AG04450 (cell line): ENCODE measurements at places on chromosomes 3 and 15.
A peak's percentile ranks its signal among the peaks of the same experiment; 100 is the strongest.

DNA sequence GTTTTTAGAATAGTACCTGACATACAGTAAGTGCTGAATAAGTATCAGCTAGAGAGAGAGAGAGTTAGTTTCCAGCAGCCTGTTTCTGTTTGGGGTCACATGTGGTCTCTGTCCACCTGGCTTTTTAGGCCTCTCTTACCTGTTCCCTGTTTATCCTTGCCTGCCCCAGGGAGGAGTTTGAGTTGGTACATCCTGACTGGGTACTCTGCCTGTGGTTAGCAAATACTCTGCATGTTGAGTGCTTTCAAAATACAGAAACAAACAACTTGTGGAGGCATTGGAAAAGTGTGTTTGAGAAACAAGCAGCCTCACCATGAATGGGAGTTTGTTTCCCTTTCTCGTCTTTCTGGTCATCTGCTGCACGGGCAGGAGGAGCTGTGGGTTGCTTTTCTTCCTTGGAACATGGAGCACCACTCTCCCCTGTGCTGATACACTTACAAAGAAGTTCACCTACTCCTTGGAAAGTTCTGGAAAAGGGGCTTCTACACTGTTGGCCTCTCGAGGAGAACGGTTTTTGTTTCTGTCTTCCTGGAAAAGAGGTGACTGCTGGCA is 166.1 kb downstream of the PGPEP1L start:
- no peak for DNase-seq

- DNase-seq, result peak; percentile 73
Observed at GRCh38 chr15:67196672-67197363, 57.6 kb downstream of the AAGAB start.

GRCh38 chr3:188294113-188294512 is 140.2 kb downstream of the LPP start:
- DNase-seq, result no peak

DNA sequence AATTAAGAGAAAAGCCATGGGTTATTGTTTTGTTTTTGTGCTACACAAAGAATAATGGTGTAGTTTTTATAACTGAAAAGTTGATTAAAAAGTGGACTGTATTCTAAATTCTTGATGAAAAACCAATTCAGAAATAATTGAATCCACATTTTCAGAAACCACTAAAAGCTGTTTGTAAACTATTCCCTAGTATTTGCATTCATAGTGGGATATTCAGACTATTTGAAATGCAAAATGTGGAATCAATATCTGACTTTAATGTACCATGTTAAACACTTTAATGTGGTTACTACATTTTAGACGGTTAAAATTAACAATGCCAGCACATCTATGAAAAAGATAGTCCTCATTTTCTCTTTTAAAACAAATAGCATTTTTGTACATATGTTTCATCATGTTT is 104.6 kb downstream of the ZIC4 start:
- DNase-seq, result no peak

GRCh38 chr3:171133337-171133736 is 106.8 kb upstream of the SLC2A2 start:
- no peak for DNase-seq

DNA sequence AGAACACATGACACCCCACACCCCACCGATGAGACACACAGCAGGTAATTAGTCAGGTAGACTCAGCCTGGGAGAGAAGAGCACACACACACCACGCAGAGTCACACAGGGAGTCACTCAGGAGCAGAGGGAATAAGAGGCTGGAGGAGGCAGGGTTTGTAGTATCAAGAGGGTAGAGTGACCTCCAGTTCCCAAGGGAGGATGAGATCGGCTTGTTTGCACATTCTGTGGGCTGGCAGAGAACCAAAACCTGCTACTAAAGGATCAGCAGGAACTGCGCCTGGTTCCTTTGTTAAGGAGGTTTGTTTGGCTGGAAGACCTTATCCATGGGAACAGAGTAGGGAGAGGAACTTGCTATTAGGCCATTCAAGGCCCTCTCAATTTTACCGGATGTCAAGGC is 281.4 kb upstream of the SLCO3A1 start:
- DNase-seq, result no peak

DNA sequence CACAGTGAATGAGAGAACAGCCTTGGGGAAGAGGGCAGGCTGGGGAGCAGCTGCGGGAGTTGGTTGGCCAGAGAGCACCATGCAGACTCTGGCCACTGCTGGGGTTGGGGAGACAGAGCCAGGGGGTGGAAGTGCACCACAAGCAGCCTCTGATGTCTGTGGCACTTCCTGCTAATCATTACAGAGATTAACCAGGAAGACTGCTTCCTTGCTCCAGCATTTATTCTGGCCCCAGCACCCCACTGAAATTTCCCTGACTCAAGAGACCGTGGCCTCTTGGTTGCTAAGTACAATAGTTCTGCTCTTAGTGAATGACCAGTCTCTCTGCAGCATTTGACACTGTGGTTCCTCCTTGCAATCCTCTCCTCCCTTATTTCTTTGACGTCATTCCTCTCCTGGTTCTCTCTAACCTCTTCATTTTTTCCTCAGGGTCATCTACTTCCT is 266.2 kb upstream of the ROPN1 start:
- no peak for DNase-seq

DNA sequence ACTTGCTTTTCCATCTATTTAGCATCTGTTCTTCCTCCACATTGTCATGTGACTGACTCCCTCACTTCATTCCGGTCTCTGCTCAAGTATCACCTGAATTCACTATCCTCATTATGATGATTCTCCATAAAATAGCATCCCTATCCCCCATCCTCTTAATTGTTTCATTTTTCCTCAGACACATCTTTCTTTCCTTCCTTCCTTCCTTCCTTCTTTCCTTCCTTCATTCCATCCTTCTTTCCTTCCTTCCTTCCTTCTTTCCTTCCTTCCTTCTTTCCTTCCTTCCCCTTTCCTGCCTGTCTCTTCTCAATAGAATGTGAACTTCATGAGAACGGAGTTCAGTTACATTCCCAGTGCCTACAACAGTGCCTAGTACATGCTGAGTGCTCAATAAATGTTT is 32.6 kb upstream of the MTHFS start:
- no peak for DNase-seq

GRCh38 chr15:29008846-29009245 is 123.1 kb downstream of the APBA2 start:
- DNase-seq, result peak; percentile 6

DNA sequence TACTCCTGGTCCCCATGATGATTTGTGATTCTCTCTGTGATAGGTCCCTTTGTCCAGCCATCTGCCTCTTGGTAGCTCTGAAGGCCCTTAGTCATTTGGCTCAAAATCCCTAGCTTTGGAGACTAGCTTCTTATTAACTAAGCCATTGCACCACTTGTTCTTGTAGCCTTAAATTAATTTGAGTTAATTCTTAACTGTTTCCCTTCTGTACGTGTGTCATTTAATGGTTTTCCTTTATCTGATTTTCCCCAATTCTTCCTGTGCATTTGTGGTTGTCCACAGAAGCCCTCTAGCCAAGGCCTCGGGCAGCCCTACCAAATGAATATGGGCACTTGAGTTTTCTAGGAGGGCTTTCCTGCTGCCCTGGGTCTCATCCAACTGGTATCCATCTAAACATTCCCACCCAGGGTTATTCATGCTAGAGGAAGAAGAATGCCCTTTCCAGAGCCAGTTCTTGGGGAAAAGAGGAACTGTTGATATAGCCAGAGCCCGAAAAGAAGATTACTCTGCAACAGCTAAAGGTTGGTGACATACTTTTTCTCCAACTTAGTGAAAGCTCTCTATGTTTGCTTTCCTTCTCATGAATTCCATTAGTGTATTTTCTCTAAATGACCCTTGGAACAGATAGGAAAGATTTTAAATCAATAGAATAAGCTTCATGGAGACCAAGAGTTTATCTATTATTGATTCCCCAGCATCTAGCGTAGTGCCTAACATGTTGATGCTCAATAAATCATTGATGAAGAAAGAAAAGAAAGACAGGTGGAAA is 44.2 kb upstream of the ZBTB38 start:
- no peak for DNase-seq

DNA sequence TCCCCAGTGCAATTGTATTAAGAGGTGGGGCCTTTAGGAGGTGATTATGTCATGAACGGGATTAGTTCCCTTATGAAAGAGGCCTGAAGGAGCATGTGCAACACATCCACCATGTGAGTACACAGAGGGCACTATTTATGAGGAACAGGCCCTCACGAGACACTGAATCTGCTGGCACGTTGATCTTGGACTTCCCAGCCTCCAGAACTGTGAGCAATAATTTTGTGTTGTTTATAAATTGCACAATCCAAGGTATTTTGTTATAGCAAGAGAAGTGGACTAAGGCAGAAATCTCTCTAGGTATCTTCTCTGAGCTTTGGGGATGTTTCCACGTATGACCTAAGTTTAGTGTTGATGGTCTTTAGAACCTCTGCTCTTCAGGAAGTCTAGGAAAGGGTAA is 149.3 kb upstream of the CBLB start:
- no peak for DNase-seq

GRCh38 chr3:174620138-174620537 is 239.0 kb upstream of the NAALADL2 start:
- DNase-seq, result no peak

- no peak for DNase-seq
Observed at GRCh38 chr3:172595664-172596393, 72.6 kb upstream of the TNFSF10 start.

GRCh38 chr3:131275556-131275955 is 106.0 kb upstream of the NUDT16 start:
- DNase-seq, result no peak

GRCh38 chr15:66993874-66994696 is 71.3 kb upstream of the SMAD3 start:
- no peak for DNase-seq

- no peak for DNase-seq
Observed at GRCh38 chr15:52789601-52790168, 451 bp downstream of the ONECUT1 start.

DNA sequence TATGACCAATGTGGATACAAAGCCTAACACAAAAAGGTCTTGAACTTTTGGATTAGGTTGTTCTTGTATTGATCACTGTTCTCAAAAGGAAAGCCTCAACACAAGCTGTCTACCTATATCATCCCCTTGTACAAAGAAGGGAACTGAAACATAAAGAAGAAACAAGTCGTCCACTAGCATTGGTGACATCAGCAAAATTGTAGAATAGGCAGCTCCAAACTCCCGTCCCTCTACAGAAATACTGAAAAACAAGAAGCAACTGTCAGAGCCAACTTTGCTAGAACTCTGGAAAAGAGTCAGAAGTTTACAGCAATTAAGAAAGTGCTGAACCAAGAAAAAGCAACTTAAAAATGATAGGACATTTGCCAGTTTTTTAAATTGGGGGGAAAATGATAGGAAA is 7.5 kb upstream of the NR1I2 start:
- no peak for DNase-seq

DNA sequence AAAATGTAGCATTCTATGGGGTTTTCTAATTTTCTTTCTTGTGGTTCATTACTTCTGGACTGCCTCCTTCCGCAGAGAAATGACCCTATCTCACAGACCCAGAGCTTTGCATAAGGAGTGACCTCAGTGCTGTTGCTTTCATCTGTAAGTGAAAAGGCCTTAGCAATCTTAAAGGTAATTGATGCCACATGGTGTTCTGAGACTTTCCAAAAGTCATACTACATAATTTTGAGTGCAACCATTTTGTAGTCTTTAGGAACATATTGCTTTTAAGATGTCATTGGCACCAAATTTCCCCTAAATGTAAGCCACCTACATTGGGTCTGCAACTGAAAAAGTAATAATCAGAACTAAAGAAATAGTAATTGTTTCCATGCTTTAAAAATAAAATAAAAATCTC is 9.2 kb upstream of the HHLA2 start:
- no peak for DNase-seq

GRCh38 chr3:33401781-33402180 is 38.4 kb downstream of the UBP1 start:
- DNase-seq, result no peak

- DNase-seq, result no peak
Observed at GRCh38 chr3:155908086-155908485, 37.6 kb downstream of the GMPS start.

GRCh38 chr3:29430558-29430971 is 149.7 kb downstream of the RBMS3 start:
- DNase-seq, result peak; percentile 51

DNA sequence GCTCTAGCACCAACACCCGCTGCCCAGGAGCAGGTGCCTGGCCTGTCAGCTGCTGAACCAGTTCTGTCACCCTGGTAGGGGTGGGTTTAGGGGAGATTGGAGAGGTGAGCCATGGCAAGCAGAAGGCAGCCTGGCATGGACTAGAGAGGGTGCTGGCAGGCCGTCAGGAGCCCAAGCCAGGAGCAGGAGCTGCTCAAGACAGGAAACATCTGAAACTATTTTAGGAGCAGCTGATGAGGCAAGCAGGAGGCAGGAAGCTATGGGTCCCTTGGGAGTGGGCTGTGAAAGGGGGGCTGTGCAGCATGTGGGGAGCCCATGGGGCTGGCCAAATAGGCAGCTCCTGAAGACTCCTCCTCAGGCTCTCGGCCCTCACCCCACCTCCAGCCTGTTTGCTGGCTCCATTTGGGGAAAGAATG is 2.3 kb downstream of the INKA1 start:
- no peak for DNase-seq

- DNase-seq, result no peak
Observed at GRCh38 chr15:40111888-40112287, 3.2 kb upstream of the BMF start.

- peak; percentile 36 for DNase-seq
Observed at GRCh38 chr3:48851407-48851806, 3.7 kb upstream of the PRKAR2A start.

DNA sequence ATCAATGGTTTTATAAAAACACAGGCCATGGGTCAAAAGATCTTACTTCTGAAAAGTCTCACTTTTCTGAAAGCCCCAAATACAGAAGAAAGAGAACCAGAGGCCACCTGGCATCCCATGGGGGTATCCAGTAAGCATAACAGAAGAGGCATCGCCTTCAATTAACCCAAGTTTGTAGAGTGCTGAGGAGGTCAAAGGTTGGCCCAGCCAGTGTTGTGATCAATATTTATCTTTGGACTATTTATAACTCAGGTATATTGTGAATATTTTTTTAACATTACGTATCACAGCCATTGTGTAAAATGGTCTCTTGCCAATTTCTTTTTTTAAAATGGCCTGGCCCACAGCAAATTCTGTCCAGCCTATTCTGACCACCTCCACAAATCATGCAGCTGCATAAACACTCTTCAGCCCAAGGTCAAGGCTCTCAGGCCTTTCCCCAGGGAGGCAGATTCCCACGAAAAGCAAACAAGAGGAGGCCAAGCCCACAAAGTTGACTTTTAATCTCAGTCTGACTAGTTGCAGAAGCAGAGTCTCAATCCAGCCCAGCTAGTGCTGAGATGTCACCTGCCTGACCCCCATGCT is 26.2 kb upstream of the SPTBN5 start:
- DNase-seq, result peak; percentile 81
